A549 treated with ZK216348 at 1 μM for 4 hours (cell line): ENCODE measurements at places on chromosomes 1 and 21. TPM values are rescaled to one million over a fixed set of nuclear protein-coding genes. Genes with fewer than 3 reads are reported as not detected.

VAV3 gene
- 0.84 to 2.2 TPM (median 1.2 TPM) in 5 replicates for total RNA-seq

JAM2 gene
- not detected in 5 replicates for total RNA-seq

ACTL8 gene
- 1.3 to 1.9 TPM (median 1.6 TPM) in 5 replicates for total RNA-seq

MIB2 gene
- total RNA-seq: 6.8 to 24.6 TPM (median 19.7 TPM) in 5 replicates

RHOC gene
- total RNA-seq: 360 to 386 TPM (median 367 TPM) in 5 replicates

FBXO2 gene
- 6.1 to 12.5 TPM (median 9.1 TPM) in 5 replicates for total RNA-seq

ALG14 gene
- 4.2 to 7.3 TPM (median 6.7 TPM) in 5 replicates for total RNA-seq

AKR7A3 gene
- 0.18 to 0.37 TPM (median 0.24 TPM) in 5 replicates for total RNA-seq
